ENCODE measurements at places on chromosomes 6 and 20. TPM values are rescaled to one million over a fixed set of nuclear protein-coding genes. Genes with fewer than 3 reads are reported as not detected.

DNA sequence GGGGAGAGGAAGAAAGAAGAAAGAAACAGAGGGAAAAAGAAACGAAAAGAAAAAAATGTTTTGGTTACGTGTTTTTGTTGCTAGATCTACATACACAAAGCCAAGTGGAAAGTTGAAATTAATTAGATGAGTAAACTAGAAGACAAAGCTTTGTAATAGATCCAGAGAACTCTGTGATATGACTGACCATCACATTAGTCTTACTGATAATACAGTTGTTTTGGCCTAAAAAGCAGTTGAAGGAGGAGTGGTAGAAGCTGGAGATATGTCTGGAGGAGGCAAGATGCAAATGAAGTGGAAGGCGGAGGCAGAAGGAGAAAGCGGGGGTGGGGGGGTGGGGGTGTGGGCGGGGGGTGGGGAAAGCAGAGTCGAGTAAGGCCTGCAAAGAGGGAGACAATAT, 500.1 kb upstream of the ID4 start:
- no peak for DNase-seq
- H3K4me1 ChIP-seq = no peaks in the 10 kb centered on the region
- H3K36me3 ChIP-seq = no peaks in the 10 kb centered on the region
- H3K27ac ChIP-seq = no peak overlapping the region
- no peaks in the 10 kb centered on the region for H3K27me3 ChIP-seq
- H3K4me3 ChIP-seq = no peak overlapping the region

- peaks cover 9% of the 10 kb centered on the region for H3K4me1 ChIP-seq
- no peak overlapping the region for H3K27ac ChIP-seq
- peaks cover 7% of the 10 kb centered on the region for H3K36me3 ChIP-seq
- no peaks in the 10 kb centered on the region for H3K27me3 ChIP-seq
Observed at GRCh38 chr6:143647191-143647590, 30.6 kb upstream of the PHACTR2 start.

GRCh38 chr6:35015996-35016395, 125.1 kb downstream of the TCP11 start:
- no peak for DNase-seq
- no peak overlapping the region for H3K27ac ChIP-seq
- H3K4me1 ChIP-seq = peaks cover 3% of the 10 kb centered on the region
- H3K27me3 ChIP-seq = no peaks in the 10 kb centered on the region
- no peaks in the 10 kb centered on the region for H3K36me3 ChIP-seq

DNA sequence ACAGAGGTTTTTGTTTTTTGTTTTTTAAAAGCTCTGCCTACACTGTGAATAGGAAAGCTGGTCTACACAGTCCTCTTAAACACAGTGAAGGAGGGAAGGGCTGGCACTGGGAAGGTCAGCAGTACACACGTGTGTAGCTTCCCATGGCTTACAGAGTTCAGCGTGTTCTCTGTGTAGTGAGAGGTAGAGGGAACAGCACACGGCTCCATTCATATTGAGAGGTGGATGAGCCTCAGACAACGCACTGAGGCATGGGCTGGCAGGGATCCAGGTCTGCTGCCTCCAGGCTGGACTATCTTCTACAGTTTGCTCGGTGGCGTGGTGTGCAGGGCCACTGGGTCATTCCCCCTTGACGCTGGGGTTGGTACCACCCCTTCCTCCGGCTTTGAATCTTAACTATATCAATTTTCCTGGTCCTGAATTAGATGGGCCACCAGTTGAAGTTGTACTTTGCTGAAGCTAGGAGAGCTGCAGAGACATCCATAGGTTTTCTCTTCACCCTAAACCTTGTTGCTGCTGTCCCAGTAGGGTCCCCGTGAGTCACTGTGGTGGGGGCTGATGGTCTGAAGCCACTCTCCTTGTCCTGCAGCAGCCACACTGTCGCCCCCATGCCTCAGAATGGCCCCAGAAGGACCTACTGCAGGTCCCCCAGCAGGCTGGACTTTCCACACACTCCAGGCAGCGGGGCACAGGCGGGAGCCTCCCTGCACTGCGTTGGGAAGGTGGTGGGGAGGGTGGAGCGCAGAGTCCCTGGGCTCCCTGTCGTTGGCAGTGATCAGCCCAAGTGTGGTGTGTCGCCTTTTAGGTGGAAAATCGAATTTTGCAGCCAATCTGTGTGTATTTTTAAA, 2.0 kb downstream of the ARFGAP1 start:
- DNase-seq = no peak
- H3K4me1 ChIP-seq = peaks cover 25% of the 10 kb centered on the region
- no peaks in the 10 kb centered on the region for H3K27me3 ChIP-seq
- peaks cover 9% of the 10 kb centered on the region for H3K36me3 ChIP-seq
- peak overlapping the region; percentile 36 for H3K4me3 ChIP-seq
- no peak overlapping the region for H3K27ac ChIP-seq

DNA sequence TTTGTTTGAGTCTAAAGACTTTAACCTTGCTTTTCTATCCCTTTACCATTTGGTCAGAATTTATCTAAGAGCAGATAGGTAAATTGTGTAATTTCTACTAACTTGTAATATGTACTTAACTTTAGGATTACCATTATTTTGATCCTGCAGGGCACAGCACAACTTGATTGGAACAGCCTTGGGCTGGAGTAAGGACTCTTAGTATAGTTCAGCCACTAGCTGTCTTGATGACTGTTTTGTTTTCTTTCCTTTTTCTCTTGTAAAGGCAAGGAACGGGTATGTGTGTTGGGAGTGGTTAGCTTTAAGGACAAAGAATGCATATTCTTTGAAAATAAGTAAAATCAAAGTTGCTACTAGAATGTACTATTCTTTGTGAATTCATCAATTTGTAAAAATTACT, 203.2 kb downstream of the ZFAND3 start:
- H3K4me3 ChIP-seq = no peak overlapping the region
- no peaks in the 10 kb centered on the region for H3K27me3 ChIP-seq
- peaks cover 6% of the 10 kb centered on the region for H3K4me1 ChIP-seq
- DNase-seq = no peak

DNA sequence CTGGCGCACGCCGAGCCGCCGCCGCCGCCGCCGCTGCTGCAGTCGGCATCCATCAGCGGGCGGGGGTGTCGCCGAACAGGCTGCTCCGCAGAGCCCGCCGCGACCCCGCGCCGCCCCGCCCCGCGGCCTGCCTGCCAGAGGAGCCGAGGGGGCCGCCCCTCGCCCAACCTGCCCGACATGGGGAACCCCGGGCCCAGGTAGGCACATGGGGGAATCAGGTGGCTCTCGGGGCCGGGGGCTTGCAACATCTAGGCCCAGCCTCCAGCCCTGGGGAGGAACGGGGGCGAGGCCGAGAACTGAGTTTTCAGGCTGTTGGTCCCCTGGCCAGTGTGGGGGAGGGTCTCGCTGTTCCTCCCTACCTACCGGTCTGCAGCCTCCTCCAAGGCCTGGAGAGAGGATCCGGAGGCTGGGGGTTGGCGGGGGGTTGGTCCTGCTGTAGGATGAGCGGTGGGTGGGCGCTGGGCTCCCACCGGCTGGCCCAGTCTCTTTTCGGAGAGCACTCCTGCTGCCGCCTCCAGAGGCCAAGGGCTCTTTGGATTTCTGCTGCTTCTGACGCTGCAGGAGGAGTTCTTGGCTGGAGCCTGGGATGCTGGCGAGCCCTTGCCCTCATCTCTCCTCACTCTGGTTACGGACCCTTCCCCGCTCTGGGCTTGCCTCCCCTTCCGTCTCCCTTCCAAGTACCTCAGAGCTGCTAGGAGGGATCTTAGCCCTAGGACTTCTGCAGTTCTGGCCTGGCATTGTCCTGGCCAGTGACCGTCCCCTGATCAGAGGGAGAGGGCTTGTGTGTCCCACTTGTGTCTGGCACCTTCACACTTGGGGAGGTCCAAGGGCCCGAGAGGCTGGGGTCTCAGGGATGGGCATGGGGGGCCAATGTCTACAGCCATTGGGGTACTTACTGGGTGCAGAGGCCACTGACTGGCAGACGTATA, at the start of gene EPB41L1:
Gene EPB41L1, plus strand, starts transcription at position 41 of the 929 bp plus-strand sequence. CDS start 19,038 bp downstream, outside the sequence.
- no peaks in the 10 kb centered on the region for H3K4me1 ChIP-seq
- peaks cover 35% of the 10 kb centered on the region for H3K27me3 ChIP-seq
- no peak within 1 kb of the TSS for H3K27ac ChIP-seq
- no peaks in the 10 kb centered on the region for H3K36me3 ChIP-seq
- peak within 1 kb of the TSS; percentile 7 for H3K4me3 ChIP-seq

- peaks cover 4% of the 10 kb centered on the region for H3K4me1 ChIP-seq
- H3K36me3 ChIP-seq = no peaks in the 10 kb centered on the region
Observed at GRCh38 chr20:57593134-57593886, 26.9 kb downstream of the ZBP1 start.

DNA sequence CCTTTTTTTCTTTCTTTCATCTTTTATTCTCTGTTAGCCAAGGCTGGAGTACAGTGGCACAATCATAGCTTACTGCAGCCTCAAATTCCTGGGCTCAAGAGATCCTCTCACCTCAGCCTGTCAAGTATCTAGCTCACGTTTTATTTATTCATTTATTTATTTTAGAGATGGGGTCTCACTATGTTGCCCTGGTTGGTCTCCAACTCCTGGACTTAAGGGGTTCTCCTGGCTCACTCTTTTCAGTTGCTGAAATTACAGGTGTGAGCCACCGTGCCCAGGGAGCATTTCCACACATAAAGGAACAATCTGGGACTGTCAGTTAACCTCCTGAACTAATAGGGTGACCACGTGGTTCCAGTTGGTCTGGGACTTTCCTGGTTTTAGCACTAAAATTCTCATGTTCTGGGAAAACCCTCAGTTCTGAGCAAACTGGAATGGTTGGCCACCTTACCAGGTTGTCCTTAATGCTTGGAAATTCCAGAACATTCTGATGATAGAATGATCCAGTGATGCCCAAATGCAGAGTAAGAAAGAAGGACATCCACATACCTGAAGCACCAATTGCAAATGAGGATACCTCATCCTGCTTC, 105.5 kb upstream of the ZNF217 start:
- no peak overlapping the region for H3K27ac ChIP-seq
- peaks cover 46% of the 10 kb centered on the region for H3K4me1 ChIP-seq
- H3K27me3 ChIP-seq = no peaks in the 10 kb centered on the region
- no peak overlapping the region for H3K4me3 ChIP-seq
- peaks cover 4% of the 10 kb centered on the region for H3K36me3 ChIP-seq

VGLL2 gene
- not detected for total RNA-seq

PRND gene
- total RNA-seq = not detected

PPP1R16B gene
- total RNA-seq = 63.4 TPM

C6orf163 gene
- 1.5 TPM for total RNA-seq

BTN1A1 gene
- not detected for total RNA-seq
